ENCODE measurements at places on chromosomes 7 and 10. TPM values are rescaled to one million over a fixed set of nuclear protein-coding genes. Genes with fewer than 3 reads are reported as not detected.

The EN2 gene
- total RNA-seq, result 1.0 TPM

The LRRD1 gene
- total RNA-seq, result not detected

The MYPN gene
- 3.0 TPM for total RNA-seq

The CDNF gene
- total RNA-seq, result 1.1 TPM

The LDB3 gene
- 0.13 TPM for total RNA-seq

All from A549 treated with Mapracorat at 1 μM for 4 hours (cell line).